AG04449 (cell line): ENCODE measurements at places on chromosomes 16 and 17.

- no peak for DNase-seq
Observed at GRCh38 chr16:66309-67182, 5.9 kb downstream of the RHBDF1 start.

DNA sequence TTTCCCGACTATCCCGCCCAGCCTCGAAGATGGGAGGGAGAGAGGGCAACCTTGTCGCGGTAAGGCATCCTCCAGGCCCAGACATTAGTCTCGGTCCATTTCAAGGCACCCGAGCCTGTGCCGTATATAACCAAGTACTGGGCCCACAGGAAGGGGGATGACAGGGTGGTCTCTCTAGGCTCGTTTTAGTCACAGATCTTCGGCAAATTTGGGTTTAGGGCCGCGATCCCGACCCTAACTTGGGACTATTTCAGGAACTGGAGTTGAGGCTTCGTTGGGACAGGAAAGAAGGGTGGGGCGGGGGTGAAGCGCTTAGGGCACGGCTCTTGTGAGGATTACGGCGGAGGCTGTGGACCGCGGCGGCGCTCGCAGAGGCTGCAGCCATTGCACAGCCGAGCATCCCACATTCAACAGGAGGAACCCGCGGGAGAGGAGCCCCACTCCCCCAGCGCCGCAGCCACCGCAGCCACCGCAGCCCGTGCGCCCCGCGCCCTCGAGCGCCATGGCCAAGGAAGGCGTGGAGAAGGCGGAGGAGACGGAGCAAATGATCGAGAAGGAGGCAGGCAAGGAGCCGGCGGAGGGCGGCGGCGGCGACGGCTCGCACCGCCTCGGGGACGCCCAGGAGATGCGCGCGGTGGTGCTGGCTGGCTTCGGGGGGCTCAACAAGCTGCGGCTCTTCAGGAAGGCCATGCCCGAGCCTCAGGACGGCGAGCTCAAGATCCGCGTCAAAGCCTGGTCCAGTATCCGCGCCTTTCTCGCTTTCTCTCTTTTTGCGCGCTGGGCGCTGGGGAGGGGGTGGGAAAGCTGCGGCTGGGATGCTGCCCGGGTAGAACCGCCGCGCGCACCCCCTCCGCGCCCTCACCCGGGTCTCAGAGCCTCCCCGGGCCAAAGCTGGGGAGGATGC lies at the start of gene VAT1L:
VAT1L (plus strand) TSS at position 384 of the 904 bp plus-strand sequence; CDS start at position 503, 119 bp downstream.
- DNase-seq = no peak

DNA sequence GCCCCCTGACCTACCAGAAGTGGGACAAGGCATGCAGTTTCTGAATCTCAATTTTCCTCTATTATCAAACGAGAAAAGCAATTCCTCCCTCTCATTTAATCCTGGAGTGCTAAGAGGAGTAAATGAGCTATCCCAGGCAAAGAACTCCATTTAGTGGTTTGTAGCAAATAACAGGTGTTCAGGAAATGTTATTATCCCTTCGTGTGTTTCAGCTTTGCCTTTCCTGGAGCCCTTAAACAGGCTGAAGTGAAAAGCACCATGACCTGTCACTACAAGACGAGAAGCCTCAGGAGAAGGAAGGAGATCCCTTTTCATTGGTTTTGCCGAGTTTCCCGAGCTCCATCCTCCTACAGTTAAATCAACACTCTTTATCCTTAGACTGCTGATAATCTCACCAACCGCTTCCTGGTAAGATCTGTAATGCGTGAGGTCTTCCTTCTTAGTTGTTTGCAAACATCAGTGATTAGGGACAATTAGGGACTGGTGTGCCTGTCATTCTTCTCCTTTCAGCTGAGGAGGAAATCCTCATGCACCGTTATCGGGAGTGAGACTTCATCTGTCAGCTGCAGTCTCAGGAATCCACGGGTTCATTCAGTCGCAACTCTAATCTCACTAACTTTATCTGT lies 30.8 kb upstream of the MYOCD start:
- DNase-seq = no peak

GRCh38 chr17:4256952-4257351 lies 6.8 kb downstream of the ANKFY1 start:
- DNase-seq = no peak

GRCh38 chr17:17554266-17554665 lies 37.2 kb downstream of the PEMT start:
- no peak for DNase-seq

DNA sequence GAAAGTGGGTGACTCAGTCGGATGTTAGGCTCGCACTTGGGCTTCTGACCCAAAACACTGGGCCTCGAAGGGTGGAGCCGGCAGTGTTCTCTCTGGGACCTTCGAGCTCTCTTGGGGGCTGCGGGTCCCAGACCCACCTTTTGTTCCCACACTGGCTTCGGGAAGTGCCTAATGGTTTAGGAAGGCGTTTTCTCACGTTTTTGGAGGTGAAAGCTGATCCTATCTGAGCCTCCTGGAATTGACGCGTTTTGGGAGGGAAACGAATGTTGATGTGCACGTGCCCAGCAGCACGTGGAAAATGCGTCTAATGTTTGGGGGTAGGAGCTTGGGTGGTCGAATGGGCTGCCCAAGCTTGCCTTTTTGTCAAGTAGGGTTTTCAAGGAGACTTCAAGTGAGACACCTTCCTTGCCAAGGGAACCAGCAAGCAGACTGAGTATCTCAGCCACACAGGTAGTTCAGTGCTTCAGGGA lies 666 bp downstream of the HGS start:
- peak; percentile 24 for DNase-seq

- DNase-seq = peak; percentile 81
Observed at GRCh38 chr17:1422885-1423284, 22.9 kb upstream of the YWHAE start.

- DNase-seq = no peak
Observed at GRCh38 chr17:27327397-27327796, 33.5 kb downstream of the WSB1 start.

- no peak for DNase-seq
Observed at GRCh38 chr17:63699638-63700527, at the start of gene LIMD2. LIMD2 (minus strand) TSS chr17:63700125; CDS start chr17:63699298, 827 bp downstream.

DNA sequence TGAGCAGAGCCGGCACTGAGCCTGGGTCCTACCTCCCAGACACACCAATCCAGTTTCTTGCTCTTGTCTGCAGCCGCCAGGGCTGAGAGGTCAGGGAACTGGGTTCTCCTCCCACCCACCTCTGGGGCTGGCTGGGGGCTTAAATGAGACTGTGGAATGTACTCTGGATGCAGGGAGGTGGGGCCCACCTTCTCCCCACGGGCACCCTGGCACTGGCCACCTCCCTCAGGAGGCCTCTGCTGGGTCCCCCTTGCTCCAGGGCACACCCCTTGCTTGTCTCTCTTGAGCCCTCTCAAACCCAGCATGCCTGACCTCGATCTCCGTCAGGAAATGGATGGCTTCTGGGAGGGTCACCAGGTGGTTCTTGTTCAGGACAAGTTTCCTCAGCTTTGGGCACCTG lies 6.4 kb downstream of the FLII start:
- no peak for DNase-seq

DNA sequence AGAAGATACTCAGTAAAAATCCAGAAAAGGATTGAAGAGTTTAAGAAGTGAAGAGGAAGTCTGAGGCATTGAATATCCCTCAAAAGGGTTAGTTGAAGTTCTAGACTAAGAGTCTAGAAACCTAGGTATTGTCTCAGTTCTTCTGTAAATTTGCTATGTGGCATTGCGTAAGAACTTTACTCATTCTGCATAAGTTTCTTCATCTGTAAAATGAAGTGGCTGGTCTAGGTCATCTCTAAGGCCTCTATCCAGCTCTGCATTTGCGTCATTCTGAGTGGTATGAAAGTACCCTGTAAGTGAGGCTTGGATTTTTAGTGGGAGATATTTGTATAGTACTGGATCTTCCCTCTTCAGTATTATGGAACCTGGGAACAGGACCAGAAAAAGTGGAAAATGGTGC lies 130.2 kb downstream of the MYO1D start:
- no peak for DNase-seq

GRCh38 chr16:82583422-82583821 lies 43.3 kb upstream of the CDH13 start:
- no peak for DNase-seq

DNA sequence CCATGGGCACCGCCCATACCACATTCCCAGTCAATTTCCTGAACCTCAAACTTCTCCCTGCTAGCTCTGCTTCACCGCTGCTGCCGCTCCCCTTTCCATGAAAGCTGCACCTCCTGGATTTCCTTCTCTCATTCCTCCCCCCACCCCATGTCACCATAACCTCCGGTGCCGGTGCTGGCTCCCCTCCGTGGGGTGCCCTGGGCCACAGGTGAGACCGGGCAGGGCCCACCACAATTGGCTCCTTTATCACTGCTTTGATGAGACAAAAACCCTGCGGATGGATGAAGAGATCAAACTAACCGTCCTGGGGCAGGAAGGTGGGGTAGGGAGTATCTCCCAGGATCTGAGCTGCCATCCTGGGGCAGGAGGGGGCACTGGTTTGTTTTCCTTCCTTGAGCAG lies 111.3 kb upstream of the LHX1 start:
- DNase-seq = no peak

- DNase-seq = no peak
Observed at GRCh38 chr17:37450112-37450511, 39.6 kb upstream of the DUSP14 start.

GRCh38 chr16:13999071-13999894 lies 71.8 kb upstream of the MRTFB start:
- no peak for DNase-seq

DNA sequence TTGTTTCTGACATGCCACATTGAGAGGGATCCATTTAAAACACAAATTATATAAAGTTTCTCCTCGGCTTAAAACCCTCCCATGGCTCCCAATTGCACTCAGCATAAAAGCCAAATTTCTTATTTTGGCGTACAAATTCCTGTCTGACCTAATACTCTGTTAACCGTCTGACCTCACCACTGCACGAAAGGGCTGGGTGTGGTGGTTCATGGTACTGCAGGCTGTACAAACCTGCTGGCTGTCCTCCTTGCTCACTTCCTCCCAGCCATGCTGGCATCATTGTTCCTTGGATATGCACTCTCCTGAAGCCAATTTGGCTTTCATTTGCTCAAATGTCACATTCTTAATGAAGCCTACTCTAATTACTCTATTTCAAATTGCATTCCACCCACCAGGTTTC lies 301.6 kb upstream of the C16orf82 start:
- DNase-seq = no peak

DNA sequence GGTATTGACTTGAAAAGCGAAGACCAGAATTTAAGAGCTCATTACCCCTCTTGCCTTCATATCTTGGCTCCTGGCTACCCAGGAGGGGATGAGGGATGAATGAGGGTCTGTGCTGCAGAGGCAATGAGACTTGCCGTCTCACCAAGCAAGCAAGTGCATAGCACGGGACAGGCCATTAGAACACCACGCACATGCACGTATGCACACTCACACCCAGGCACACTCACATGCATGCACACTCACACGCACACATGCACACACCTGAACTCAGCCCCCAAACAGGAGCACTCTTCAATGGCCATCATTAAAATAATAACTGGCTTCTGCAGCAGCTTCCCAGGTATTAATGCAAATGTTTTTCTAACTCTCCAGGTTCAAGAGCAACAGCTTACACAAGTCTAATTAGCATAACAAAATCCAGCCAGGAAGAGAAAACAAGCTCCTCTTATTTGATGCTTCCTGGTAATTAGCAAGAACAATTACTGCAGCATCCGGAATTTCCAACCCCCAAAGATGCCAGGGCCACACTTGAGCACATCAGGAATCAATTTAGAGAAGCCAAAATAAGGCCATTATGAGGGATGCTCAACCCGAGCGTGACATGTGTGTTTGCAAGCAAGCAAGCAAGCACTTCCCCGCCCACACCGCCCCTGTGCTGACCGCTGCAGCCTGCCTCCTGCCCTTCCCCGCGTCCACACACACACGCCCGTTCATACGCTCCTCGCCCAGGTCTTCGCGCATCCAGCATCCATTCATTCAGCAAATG lies 171.6 kb upstream of the TNRC6C start:
- DNase-seq = no peak

- no peak for DNase-seq
Observed at GRCh38 chr16:9260666-9261065, 169.2 kb downstream of the HAPSTR1 start.
